NCI-H1105 treated with DMSO at 0.1 percent for 48 hours (cell line): ENCODE measurements at places on chromosomes 13 and 19.

DNA sequence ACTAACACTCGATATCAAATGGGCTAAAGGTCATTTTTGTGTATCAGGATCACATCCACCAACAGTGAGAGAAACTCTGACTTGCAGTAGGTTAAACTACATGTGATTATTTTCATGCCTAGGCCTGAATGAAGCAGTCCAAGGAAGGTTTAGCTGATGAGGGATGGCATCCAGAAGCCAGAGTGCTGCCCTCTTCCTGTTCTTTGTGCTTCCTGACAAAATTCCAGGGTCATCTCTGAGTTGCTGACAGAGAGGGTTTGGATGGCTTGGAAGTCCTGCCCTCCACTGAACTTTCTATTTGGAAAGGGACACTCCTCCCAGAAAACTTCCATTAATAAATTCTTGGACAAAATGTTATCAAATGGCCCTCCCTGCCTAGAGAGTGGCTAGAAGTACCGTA, 728.3 kb upstream of the SLC10A2 start:
- DNase-seq: no peak

GRCh38 chr19:10602330-10603083, 15.4 kb upstream of the AP1M2 start:
- DNase-seq: peak; percentile 57

DNA sequence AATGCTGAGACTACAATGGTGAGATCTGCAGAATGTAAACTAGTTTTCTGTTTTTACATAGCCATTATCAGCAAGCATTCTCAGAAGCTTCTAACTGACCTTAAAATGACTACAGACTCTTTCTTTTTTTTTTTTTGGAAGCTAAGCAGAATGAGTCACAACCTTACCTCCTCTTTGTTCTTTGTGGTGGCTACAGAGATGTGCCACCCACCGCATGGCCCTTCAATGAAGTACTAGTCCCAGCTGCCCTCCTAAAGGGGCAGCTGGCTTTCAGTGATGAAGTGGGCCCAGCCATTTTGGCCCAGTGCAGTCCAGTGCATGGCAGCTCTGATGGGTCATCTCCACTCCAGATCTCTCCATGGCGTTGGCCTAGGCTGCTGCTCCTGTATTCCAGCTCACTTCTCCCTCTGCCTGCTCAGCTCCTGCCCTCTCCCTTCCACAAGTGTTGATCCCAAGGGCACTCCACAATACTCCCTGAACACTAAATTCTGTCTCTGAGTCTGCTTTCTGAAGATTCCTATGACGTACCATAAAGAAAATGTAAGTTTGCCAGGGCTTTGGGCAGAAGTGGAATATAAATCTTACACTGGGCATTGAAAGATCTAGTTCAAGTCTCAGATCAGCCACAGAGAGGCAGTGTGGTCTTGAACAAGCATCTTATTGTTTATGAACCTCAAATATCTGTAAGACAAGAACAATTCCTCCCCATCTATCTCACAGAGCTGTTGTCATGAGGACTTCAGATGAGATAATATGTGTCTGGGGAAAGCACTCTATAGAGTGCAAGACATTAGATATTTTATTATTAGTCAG, 85.6 kb downstream of the RXFP2 start:
- no peak for DNase-seq

GRCh38 chr19:49845414-49845813, 5.5 kb upstream of the PTOV1 start:
- no peak for DNase-seq

GRCh38 chr13:73767747-73768315, 366.4 kb downstream of the KLF12 start:
- no peak for DNase-seq

DNA sequence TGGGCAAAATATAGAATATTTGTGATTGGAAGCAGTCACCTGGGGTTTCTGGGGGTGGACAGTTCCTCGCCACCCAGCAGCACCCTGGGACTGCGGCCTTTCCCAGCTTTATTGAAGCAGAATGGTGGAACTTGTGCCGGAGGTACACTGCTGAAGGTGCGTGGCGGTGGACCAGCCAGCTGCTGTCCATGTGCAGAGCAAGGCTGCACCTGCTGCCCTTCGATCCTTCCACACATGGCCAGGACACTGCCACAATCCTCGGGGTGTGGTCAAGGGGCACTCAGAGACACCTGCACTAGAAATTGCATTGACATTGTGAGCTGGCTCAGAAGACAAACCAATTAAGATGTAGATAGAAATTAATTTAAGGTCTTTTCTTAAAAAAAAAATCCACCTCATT, 11.4 kb upstream of the GPI start:
- DNase-seq: no peak
